Activated naive CD8-positive, alpha-beta T cell treated with anti-CD3 and anti-CD28 coated beads, Interleukin-2, amount 50 U/mL, for 24 hours (primary cell): ENCODE measurements at places on chromosomes 1 and 21.

- no peak for DNase-seq
Observed at GRCh38 chr1:223222377-223222776, 79.3 kb upstream of the TLR5 start.

GRCh38 chr1:30320581-30320890 is 402.8 kb downstream of the MATN1 start:
- no peak for DNase-seq

GRCh38 chr21:36883532-36884486 is 82.7 kb downstream of the HLCS start:
- DNase-seq: no peak

GRCh38 chr1:32770741-32771548 is 46.2 kb downstream of the YARS1 start:
- DNase-seq: no peak

- no peak for DNase-seq
Observed at GRCh38 chr1:161973924-161974845, 49.5 kb downstream of the OLFML2B start.

DNA sequence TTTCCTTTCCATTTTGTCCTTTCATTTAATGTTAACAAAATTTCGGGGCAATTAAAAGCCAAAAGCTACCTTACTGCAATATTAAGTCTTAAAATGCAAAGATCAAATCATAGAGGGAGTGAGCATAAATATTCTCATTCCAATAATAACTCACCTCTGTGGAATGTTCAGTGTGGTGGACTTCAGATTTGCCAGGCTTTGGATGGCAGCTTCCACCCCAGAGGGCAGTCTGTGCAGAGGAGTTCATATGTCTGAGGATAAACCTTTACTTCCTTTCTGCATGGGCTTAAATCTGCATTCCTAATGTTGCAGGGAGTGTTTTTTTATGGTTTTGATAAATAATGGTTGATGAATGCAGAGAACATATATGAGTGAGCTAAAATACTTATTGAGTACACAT is 16.3 kb downstream of the KIAA0040 start:
- no peak for DNase-seq

- DNase-seq: peak; percentile 42
Observed at GRCh38 chr1:64956733-64957441, 9.5 kb downstream of the JAK1 start.
